Activated effector memory CD4-positive, alpha-beta T cell treated with anti-CD3 and anti-CD28 coated beads, Interleukin-2, amount 50 U/mL, for 16 hours (primary cell): ENCODE measurements at places on chromosomes 4 and X.
A peak's percentile ranks its signal among the peaks of the same experiment; 100 is the strongest.

DNA sequence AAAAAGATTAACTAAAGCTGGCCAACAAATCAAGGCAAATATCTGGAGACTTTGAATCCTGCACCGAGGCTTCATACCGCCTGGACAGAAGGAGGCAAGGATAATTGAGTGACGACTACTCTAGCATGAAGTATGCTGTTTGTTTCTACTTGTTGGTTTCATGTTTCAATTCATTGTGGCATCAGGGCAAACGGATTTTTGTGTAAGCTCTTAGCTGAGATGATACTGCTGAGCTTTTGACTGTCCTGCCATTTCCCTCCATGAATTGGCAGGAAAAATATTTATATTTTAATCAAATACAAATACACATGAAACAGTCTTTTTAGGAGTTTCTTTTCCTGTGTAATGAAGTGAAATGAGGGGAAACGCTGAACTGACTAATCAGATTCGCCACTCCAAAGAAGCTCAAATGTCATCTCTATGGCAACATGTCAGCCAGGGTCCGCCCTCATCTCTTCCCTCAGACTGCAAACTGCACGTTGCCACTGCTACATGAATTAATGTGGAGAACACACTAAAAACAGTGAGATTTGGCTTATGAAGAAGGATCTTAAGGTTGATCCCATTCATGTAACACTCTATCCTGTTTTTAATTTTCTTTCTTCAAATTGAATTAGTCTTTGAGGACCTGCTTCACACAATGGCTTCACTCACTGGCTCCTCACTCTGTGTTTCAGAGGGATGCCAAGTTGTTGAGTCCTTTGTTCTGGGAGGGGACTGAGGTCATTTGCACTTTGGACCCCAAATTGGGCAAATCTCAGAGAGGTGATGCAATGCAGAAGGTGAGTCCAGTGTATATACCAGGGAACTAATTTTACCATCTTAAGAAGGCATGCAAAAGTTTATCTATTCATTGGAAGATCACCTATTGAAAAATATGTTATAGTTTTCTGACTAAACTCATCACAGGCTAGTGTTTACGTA is 149.6 kb upstream of the MID1 start:
- no peak for DNase-seq

GRCh38 chrX:123764967-123765871 is 32.4 kb upstream of the THOC2 start:
- DNase-seq, result peak; percentile 83

DNA sequence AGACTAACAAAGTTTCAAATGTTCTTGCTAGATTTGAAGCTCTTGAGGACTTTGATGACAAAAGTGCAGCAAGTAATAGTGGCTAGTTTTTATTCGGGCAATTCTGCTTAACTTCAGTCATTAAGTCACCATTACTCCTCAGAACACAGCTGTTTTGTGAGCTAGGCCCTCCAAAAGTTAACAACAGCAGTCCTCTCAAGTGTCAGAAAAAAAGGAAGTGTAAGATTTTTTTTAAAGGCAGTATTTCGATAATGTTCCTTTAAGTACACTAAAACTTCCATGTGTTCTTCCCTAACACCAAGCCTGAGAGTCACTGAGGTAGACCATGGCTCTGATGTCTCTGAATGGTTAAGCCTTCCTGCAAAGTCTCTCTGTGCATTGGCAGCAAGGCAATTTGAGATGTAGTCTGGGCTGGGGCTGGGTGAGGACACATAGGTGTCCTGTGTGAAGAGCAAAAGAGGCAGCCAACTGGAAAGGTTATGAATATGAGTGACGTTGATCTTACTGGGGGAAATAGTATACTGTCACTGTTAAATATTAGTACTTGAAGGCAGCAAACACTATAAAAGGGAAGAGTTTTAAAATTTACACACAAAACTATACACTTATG is 174.0 kb upstream of the MAP3K15 start:
- DNase-seq, result no peak

DNA sequence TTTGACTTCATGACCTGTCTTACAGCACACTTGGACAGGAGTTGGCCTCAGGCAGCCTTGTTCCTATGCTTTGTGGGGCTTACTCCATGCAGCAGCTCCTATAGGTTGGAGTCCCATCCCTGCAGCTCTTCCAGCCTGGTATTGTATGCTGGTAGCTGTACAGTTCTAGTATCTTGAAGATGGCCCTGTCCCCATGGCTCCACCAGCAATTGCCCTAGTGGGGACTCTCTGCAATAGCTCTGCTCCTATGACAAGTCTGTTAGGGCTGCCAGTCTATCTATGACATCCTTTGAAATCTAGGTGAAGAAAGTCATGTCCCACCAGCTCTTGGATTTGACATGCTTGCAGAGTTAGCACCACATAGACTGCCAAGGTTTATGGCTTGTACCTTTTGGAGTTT is 252.6 kb downstream of the ANTXR2 start:
- DNase-seq, result no peak

DNA sequence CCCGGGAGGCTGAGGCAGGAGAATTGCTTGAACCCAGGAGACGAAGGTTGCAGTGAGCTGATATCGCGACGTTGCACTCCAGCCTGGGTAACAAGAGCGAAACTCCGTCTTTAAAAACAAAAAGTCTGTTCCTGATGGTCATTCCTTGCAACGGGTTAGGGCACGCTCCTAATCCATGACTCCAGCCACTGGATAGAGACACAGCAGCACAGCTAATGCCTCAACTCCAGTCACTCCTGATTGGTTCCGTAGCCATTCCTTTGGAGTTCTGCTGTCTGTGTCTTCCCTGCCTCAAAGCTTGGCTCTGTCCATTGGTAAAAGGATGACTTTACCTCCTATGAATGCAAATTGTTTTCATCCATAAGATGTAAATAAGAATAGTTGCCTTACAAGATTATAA is 44.3 kb upstream of the FAM9A start:
- DNase-seq, result no peak

DNA sequence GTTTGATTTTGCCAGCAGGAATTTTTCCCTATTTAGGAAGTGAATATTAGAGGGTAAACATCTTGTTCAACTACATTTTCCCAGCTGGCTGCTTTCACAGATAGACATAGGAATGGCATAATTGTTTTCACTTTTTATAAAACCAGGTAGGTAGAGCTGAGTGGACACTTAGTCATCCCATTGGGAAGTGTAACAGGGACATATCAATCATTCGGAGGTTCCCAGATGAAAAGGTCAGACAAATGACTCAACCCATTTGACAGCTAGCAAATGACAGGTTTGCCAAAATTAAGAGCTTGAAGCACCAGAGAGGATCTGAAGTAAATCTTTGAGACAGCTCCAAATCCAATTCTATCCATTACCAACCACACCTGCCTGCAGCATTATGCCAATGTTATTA is 205.3 kb downstream of the SLC39A8 start:
- DNase-seq, result no peak

DNA sequence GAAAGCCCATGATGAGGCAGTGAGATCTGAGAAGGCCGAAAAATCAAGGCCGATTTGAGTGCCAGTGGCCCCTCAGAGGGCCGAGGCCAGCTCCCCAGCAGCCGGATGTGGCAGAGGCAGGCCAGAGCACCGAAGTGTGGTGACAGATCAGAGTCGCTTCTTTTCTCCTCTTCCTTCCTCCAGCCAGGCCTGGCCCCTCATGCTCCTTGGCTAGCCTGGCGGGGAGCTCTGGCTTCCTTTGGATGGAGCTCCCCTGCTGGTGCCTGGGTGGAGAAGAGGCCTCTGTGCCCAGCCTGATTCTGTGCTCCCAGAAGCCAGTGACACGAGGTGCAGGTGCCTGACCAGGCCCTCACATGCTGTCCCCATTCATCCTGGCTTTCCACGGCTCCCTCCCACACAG is 127.2 kb upstream of the PABPC4L start:
- DNase-seq, result no peak

DNA sequence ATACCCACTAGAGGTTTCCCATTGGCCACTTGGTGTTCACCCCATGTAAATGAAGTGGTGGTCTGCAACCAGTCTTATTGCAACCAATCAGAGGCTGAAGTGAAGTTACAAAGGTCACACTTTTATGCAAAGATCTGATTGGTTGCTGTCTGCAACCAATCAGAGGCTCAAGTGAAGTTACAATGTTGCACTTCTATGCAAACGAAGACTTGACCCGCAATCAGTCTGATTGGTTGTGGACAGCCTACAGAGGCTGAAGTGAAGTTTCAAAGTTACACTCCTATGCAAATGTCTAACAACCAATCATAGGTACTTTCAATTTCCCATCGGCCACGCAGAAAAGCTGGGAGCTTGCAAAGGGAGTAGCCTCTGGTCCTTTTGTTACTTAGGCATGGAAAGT is 22.3 kb upstream of the XPNPEP2 start:
- no peak for DNase-seq

- no peak for DNase-seq
These were observed 7.1 kb downstream of the SMIM9 start for GRCh38 chrX:154827194-154828015.

DNA sequence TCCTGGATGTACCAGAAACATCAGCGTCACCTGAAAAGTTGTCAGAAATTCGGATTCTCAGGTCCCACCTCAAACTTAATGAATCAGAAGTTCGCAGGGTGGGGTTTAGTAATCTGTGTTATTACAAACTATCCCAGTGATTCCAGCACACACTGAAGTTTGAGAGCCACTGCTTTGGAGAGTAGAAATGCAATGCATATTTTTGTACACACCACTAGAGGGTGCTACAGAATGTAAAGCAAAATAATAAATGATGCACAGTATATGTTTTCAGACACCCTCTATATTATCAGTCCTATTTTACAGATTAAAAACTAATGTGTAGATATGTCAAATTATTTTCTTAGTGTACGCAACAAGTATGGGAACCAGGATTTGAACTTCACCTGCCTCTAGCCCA is 2.4 kb upstream of the MORF4L2 start:
- no peak for DNase-seq

GRCh38 chrX:140425712-140426395 is 79.0 kb downstream of the SOX3 start:
- DNase-seq, result no peak

GRCh38 chr4:74823194-74823593 is 28.9 kb upstream of the BTC start:
- DNase-seq, result no peak
